Stimulated activated CD4-positive, alpha-beta T cell treated with anti-CD3 and anti-CD28 coated beads, Interleukin-2, amount 100 ng/mL, for 4 hours (primary cell): ENCODE measurements at places on chromosomes 1 and 21.

GRCh38 chr1:210123383-210123782, 109.2 kb upstream of the SERTAD4 start:
- no peak for DNase-seq

DNA sequence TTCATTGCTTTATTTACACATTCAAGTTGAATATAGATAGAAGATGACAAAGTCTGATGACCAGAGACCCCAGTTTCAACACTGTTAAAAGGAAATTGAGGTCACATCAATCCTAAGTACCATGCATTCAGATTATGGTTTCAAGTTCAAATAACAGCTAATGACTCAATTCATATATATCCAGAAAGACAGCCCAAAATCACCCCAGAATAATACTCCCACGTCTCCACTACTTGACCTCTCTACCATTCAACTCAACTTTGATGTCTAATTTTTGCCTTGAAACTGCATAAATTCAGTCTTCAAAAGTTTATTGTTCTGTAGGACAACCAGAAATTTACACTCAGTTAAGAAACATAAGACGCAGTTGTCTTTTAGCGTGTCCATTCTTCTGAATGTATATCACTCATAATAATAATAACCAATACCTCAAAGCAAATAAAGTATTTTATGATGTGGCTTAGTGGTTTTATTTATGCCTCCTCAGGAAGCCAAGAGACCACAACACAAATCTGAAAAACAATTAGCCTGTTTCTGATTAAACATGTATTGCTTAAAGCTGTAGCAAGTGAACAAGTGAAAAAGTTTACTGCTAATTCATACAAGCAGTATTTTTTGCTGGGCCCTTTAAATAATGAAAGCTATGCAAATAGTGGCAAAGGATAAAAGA, 569.0 kb downstream of the LTN1 start:
- no peak for DNase-seq

DNA sequence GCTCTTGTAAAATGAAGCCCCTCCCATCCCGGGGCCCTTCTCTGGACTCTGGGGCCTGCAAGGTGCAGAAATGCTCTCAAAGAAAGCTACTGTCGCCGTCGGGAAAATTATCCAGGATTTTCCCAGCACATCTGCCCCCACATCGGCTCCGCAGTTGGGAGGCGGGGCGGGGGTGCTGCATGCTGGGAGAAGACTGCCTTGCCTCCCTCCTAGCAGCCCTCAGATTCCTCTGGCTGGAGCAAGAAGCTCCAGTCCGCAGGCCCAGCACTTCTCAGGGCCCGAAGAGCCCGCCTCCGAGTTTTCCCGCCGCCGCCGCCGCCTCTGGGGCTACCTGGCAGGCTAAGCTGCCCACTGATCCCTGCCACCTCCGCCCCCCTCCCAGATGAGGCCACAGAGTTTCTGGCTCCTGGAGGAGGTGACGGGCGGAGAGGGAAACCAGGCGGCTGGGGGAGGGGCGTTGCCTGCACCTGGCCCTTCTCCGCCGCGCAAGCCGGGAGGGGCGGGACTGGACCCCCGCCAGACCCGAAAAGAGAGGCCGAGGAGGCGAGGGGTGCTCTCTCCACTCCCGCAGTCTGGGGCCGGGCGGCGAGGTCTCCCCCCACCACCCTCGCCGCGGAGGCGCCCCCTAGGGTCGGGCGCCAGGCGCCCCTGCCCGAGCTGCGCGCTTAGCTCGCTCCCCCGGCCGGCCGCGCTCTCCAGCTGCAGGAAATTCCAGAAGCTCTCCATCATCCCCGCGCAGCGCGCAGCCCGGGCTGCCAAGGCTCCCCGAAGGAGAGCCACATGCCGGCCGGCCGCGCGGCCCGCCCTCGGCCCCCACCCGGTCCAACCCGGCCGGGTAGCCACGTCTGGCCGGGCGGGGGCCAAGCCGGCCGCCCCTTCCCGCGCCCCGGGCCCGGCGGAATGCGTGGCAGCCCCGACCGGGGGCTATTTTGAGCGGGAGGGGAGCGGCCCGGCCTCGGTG, 28.8 kb downstream of the AHDC1 start:
- DNase-seq: no peak

GRCh38 chr1:224650290-224650689, 34.2 kb downstream of the CNIH3 start:
- no peak for DNase-seq

GRCh38 chr1:210723646-210724045, 394.9 kb downstream of the HHAT start:
- DNase-seq: no peak

DNA sequence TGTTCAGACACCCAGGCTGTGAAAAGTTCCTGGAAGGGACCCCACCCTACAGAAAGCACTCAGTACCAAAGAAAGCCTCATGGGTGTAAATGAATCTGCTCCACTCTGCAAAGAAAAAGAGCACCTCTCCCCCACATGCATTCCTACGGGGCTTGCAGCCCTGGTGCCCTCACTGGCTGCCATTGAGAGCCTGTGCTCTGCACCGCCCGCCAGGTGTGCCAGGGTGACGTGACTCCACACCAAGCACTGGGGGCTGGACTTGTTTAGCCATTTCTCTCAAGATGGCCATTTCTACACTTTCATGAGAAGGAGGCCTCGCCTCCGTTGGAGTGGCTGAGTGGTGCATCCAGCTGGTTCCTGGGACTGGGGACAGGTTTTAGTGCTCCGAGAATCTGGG, 380.5 kb upstream of the VAMP3 start:
- no peak for DNase-seq

DNA sequence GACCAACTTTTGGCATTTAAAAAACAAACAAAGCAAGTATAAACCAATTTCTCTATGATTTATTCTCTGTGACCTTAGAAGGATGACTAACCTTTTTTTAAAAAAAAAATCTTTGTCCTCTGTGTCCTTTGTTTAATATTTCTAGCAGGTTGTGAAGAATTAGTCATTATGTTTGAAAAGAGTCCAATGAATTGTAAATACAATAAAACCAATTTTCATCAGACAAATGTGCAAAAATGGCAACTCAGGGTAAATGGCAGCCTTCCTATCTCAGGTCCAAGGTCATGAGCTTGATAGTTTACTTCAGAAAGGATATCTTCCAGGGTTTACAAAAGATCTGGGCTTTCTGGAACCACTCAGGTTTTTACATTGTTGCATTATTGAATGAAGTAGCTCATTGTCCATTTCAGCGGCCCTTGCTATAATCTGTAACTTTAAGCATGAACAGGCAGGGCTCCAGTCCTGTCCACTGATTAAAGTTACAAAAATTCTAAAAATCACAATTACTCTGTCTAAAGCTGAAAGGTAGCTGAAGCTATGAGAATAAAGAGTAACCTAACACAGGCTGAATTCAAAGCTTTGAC, 11.7 kb upstream of the MAP3K21 start:
- DNase-seq: no peak

GRCh38 chr1:150408800-150409199, 44.9 kb downstream of the RPRD2 start:
- DNase-seq: no peak

- DNase-seq: no peak
Observed at GRCh38 chr1:27392778-27393635, 585 bp downstream of the GPR3 start.

DNA sequence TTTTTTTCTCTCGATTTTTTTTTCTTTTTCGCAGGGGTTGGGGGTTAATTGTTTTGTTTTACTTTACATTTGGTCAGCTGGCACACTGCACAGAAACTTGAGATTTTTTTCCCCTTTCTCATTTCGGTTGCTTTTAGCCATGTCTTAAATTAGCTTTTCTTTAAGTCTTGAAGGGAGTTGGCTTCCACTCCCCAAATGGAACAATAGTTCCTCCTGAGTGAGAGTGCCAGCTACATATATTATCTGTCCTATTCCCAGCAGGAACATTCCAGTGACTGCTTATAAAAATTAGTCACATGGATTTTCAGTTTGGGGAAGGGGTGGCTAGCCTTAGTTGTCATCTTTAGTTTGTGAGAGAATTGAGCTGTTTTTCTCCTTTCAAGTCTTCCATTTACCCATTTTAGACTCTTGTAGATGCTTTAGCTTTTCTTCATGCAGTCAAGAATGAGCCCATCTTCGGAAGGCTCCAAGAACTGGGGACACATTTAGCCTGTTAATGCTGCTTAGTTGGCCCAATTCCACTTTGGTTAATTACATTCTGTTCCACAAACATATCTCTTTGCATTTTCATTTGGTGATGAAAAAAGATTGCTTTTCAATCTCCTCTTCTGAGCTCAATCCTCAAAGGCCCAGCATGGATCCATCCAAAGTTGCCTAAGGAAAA, 510.1 kb upstream of the CXADR start:
- DNase-seq: no peak

GRCh38 chr1:3352952-3353331, 101.5 kb upstream of the ARHGEF16 start:
- no peak for DNase-seq

GRCh38 chr1:29934255-29934772, 698.0 kb downstream of the PTPRU start:
- DNase-seq: no peak

DNA sequence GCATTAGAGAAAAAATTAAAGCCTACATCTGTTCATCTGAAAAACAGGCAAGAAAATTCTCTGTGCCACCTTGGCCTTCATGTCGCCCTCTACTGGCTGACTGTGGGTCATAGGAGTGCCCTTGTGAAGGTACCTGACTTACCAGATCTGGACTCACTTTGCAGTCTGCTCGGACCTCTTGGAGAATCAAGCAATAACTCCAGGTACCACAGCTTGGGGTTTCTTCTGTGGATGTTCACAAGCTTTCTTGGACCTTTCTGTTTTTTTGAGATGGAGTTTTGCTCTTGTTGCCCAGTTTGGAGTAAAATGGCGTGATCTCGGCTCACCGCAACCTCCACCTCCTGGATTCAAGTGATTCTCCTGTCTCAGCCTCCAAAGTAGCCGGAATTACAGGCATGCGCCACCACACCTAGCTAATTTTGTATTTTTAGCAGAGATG, 2.4 kb upstream of the PRAMEF18 start:
- no peak for DNase-seq

- no peak for DNase-seq
Observed at GRCh38 chr1:143611159-143611558, 360.6 kb downstream of the FAM72C start.

DNA sequence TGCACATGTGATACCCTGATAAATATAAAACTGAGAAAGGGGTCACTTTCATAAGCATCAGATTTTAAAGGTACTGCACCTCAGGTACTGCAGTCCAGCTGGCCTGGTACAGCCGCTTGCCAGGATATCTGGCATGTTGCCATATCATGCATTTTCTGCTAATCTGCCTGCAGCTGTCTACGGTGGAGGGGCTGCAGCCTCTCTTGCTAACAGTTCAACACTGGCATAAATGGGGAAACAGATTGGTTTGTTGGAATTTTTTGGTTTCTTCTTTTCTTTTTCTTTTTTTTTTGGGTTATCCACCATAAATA, 71.5 kb downstream of the MIS18A start:
- no peak for DNase-seq

GRCh38 chr1:194279975-194280374, 1093.6 kb upstream of the B3GALT2 start:
- no peak for DNase-seq

- DNase-seq: no peak
Observed at GRCh38 chr1:178946855-178947676, 76.2 kb upstream of the ANGPTL1 start.

- DNase-seq: no peak
Observed at GRCh38 chr1:24250224-24250623, 63.1 kb upstream of the IFNLR1 start.

- no peak for DNase-seq
Observed at GRCh38 chr1:16318555-16318954, 33.7 kb downstream of the FBXO42 start.

DNA sequence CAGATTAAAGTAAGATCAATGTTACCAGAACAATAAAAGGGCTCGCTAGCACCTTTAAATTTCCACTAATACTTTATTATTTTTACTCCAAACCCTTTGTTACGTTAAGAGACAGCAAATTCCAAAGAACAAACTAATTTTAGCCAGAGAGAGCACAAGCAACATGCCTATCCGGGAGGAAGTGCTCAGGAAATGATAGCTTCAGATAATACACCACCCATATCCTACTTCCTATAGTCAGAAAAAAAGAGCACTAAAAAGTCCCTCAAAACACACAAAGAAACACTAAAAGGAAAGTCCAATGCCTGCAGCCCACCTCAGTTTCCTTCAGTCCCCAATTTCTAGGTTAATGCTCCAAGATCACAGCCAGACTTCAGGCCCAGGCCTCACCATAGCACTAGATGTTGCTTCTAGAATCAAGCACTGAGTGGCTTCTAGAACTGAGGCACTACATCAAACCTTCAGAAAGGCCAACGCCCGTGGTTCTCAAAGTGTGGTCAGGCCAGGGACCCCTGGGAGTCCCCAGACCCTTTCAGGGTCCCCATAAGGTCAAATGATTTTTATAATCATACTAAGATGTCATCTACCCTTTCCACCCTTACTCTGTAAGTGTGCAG, 142.6 kb downstream of the PSMG1 start:
- DNase-seq: no peak

GRCh38 chr1:15847893-15848142, 311 bp downstream of the SPEN start:
- DNase-seq: no peak

- DNase-seq: no peak
Observed at GRCh38 chr1:9850442-9851162, 26.8 kb upstream of the CLSTN1 start.

- DNase-seq: no peak
Observed at GRCh38 chr21:31688603-31689368, 29.3 kb downstream of the SOD1 start.

DNA sequence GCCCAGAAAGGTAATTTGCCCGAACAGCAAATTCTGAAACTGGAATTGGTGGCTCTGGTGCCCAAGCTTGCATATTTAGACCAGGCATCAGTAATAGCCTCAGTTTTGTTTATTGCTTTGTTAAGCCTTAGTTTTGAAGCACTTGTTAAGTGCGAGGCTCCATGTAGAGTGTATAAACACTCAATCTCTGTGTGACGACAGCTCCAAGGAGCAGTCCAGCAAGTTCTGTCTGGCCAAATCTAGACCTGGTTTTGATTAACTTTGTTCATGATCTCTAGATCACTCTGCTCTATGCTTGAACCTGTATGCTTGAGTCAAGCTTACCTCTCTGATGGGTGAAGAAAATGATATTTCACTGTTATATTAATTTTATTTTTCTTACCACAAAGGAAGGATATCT, 37.4 kb downstream of the DOP1B start:
- no peak for DNase-seq

- DNase-seq: no peak
Observed at GRCh38 chr1:78424720-78425119, 66.1 kb upstream of the PTGFR start.

DNA sequence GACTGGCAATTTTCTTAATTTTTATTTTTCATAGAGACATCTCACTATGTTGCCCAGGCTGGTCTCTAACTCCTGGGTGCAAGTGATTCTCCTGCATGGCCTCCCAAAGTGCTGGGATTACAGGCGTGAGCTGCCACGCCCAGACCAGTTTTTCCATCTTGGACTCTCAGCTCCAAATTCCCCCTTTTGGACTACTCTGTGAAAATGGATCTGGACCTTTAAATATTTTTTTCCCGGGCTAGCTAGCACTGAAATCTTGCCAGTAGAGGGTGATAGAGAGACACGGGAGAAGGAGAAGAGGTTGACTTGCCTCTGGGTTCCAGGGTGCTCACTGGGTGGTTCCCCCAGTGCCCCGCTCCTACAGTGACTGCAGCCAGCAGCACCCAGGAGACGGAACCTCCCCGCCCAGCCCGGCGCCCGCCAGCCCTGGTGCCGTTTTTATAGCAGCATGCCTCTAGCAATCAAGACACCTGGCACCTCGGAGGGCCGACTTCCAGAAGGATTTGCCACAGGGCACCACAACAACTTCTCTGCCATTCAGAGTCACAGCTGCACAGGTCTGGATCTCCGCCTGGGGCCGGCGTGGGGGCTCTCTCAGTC, 34.7 kb upstream of the SCCPDH start:
- peak; percentile 9 for DNase-seq
